ENCODE measurements at places on chromosomes 3 and 15.

GRCh38 chr3:52036222-52036694 is 20.1 kb downstream of the DUSP7 start:
- H3K27ac ChIP-seq, result peak overlapping the region; percentile 70
- DNase-seq, result no peak
- no peak overlapping the region for H3K4me3 ChIP-seq

GRCh38 chr3:45273681-45274515 is 47.8 kb upstream of the TMEM158 start:
- H3K4me1 ChIP-seq, result no peaks in the 10 kb centered on the region
- H3K27ac ChIP-seq, result no peak overlapping the region
- peaks cover 44% of the 10 kb centered on the region for H3K27me3 ChIP-seq
- H3K36me3 ChIP-seq, result peaks cover 19% of the 10 kb centered on the region
- DNase-seq, result no peak

GRCh38 chr3:36457667-36458066 is 77.4 kb downstream of the STAC start:
- no peaks in the 10 kb centered on the region for H3K36me3 ChIP-seq
- H3K27ac ChIP-seq, result no peak overlapping the region
- no peak for DNase-seq
- H3K4me1 ChIP-seq, result peaks cover 3% of the 10 kb centered on the region
- no peaks in the 10 kb centered on the region for H3K27me3 ChIP-seq

GRCh38 chr3:177294221-177294620 is 96.9 kb upstream of the TBL1XR1 start:
- H3K27ac ChIP-seq, result peak overlapping the region; percentile 88
- H3K4me3 ChIP-seq, result no peak overlapping the region
- no peak for DNase-seq
- no peaks in the 10 kb centered on the region for H3K36me3 ChIP-seq
- no peaks in the 10 kb centered on the region for H3K27me3 ChIP-seq
- peaks cover 17% of the 10 kb centered on the region for H3K4me1 ChIP-seq

DNA sequence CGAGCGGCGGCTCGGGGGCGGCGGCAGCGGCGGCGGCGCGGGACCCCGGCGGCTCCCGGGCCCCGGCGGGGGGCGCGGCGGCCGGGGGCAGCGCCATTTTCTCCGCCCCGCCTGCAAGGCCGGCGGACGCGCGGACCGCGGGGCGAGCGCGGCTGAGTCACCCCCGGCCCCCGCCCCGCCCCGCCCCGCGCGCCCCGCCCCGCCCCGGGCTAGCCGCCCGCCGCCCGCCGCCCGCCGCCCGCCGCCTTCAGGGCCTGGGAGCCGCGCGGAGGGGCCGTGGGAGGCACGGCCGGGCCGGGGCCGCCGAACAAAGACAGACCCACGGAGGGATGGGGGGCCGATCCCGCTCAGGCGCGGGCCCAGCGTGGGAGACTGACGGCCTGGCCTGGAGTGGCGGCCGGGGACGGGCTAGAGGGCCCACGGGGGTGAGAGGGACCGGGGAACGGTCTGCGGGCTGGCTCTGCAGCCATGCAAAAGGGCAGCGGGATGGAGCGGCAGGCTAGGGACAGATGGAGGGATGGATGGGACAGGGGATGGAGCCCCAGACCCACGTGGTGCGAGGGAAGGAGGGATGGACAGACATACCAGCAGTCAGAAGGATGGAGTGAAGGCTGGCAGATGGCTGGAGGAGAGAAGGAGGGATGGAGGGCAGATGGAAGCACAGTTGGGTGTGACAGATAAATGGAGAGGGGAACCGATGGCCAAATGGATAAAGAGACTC is at the start of gene EIF4E3:
TSS of gene EIF4E3 (minus strand) at position 132 of the 721 bp plus-strand sequence. CDS start at position 97, 35 bp downstream.
- peaks cover 43% of the 10 kb centered on the region for H3K4me1 ChIP-seq
- H3K27me3 ChIP-seq, result peaks cover 15% of the 10 kb centered on the region
- peak within 1 kb of the TSS; percentile 94 for H3K4me3 ChIP-seq
- DNase-seq, result peak; percentile 39
- peaks cover 7% of the 10 kb centered on the region for H3K36me3 ChIP-seq

Data from naive B cell (primary cell).